ENCODE measurements at places on chromosomes 11 and 22. TPM values are rescaled to one million over a fixed set of nuclear protein-coding genes. Genes with fewer than 3 reads are reported as not detected.

Gene IFITM10
- total RNA-seq: 0.50 TPM

Gene KCNK7
- under 0.01 TPM for total RNA-seq

Gene F2
- total RNA-seq: not detected

Gene BAD
- total RNA-seq: 79.9 TPM

Gene P2RY6
- 0.26 TPM for total RNA-seq

Gene PHOX2A
- not detected for total RNA-seq

Gene PRG2
- total RNA-seq: not detected

Gene KCNC1
- not detected for total RNA-seq

Gene NXPE4
- total RNA-seq: not detected

Gene APOL3
- total RNA-seq: 32.4 TPM

Gene SLC22A9
- total RNA-seq: not detected

Gene ASRGL1
- not detected for total RNA-seq

Gene RAG1
- 0.99 TPM for total RNA-seq

Gene OOSP4A
- not detected for total RNA-seq

Gene OR8D4
- total RNA-seq: not detected

Gene DKK3
- 1,064 TPM for total RNA-seq

Gene SMC1B
- total RNA-seq: not detected

Gene DCDC1
- 0.17 TPM for total RNA-seq

Measured in fibroblast of lung (primary cell).